ENCODE measurements at places on chromosomes 1 and 21. TPM values are rescaled to one million over a fixed set of nuclear protein-coding genes. Genes with fewer than 3 reads are reported as not detected.

The DMRTA2 gene
- total RNA-seq: not detected

The HAO2 gene
- not detected for total RNA-seq

The FGR gene
- not detected for total RNA-seq

The TIAM1 gene
- 16.7 TPM for total RNA-seq

The USF1 gene
- 51.5 TPM for total RNA-seq

The SLAMF6 gene
- total RNA-seq: not detected

The VWA5B1 gene
- not detected for total RNA-seq

The ERRFI1 gene
- 96.6 TPM for total RNA-seq

The TNFAIP8L2 gene
- total RNA-seq: not detected

The CBS gene
- total RNA-seq: 92.1 TPM

The LMX1A gene
- total RNA-seq: not detected

DNA sequence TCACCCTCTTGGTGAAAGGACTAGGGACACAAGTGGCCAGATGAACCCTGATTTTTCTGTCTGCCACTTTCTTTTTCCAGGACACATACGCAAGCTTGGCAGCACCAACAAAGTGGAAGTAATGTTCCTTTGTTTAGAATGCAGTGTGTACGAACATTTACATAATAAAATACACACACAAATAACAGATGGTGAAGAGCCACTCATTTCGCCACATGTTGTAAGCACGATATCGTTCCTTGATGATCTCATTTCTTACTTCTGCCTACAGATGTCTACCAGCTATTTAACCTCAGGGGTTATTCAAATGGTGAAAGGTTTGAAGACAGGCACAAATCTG, 670.2 kb upstream of the CXADR start:
- DNase-seq: no peak

- DNase-seq: no peak
Measured at GRCh38 chr1:38153778-38154470, 107.3 kb upstream of the POU3F1 start.

- no peak for DNase-seq
Measured at GRCh38 chr1:54407154-54407403, 885 bp upstream of the SSBP3 start.

DNA sequence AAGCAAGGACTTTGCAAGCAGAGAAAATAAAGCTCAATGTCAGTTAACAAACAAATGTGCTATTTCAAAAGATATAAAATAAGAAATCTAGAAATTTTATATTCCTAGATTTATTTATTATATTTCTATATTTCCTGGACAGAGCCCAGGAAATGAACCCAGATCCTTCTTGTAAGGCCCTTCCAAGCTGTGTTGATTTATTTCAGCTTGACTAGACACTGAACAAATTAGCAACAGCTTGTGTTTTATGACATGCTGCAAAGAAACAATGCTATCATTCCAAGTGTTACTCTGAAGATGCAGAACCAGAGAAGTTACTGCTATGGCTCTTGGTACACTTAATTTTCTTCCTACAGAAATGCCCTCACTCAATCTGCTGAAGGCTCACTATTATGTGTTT, 6.2 kb downstream of the TGFBR3 start:
- DNase-seq: no peak

DNA sequence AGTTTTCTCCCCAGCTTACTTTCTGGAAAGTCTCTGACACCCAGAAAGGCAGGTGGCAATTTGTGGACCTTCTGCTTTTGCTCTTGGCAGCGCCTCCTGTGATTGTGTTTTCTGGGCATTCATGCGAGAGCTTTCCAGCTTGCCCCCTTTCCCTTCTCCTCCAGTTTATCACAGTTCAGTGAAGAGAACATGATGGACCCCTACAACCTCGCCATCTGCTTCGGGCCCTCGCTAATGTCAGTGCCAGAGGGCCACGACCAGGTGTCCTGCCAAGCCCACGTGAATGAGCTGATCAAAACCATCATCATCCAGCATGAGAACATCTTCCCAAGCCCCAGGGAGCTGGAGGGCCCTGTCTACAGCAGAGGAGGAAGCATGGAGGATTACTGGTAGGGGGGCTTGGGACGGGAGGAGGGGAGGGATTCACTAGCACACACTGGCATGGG, 24.3 kb upstream of the IKBKE start:
- no peak for DNase-seq

DNA sequence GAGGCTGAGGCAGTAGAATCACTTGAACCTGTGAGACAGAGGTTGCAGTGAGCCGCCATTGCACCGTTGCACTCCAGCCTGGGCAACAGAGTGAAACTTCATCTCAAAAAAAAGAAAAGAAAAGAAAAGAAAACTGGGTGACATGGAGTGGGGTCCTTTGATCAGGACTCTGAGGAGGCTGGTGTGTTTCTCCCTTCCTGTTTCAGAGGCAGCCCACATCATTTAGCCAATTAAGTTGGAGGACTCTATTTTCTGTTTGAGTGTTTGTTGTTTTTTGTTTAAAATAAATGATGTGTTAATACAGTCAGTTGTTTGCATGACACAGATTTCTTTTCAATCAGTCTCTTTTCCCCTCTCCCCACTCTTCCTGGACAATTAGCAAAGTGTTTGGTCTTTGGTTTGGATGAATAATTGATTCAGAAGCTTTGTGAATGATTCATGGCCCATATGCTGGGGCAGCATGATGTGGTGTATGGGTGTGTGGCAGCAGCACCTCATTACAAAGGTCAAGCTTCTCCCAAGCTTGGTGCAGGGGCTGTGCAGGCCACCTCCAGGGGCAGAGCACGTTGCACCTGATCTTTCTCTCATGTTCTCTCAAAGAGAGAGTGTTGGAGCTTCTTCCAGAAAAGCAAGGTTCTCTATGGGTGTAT, 48.8 kb downstream of the CACNA1E start:
- DNase-seq: no peak

DNA sequence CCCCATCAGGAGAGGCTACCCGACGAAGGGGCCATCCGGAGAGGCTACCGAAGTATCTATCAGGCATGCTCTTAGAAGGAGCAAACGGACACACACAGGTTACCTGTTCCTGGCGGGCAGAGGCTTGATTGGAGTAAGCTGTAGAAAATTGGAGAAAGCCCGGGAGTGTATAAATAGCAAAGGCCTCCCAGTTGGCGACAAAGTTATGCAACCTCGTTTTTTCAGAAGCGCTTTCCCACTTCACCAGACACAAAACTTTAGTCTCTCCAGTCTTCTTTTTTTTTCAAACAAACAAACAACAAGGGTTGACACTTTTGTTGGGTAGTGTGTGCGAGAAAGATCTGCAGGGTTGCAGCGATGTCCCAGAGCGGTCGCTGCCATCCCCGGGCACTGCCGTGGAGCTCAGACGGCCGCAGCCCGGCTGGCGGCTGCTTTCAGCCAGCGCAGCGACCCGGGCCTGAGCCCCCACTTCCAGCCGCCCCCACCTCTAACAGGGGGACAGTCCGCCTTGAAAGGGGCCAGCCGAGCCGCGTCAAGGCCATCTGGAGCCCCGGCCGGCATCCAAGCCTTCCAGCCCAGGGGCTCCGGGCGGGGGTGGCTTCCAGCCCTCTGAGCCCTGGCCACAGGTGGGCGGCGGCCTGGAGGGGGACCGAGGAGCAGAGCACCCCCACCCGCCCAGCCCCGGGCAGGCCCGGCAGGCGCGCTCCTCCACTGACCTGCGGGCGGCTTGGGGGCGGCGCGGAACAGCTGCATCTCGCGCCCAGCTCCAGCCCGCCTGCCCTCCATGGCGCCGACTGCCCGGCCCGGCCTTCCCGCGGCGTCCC, 616 bp downstream of the MCOLN3 start:
- DNase-seq: no peak

DNA sequence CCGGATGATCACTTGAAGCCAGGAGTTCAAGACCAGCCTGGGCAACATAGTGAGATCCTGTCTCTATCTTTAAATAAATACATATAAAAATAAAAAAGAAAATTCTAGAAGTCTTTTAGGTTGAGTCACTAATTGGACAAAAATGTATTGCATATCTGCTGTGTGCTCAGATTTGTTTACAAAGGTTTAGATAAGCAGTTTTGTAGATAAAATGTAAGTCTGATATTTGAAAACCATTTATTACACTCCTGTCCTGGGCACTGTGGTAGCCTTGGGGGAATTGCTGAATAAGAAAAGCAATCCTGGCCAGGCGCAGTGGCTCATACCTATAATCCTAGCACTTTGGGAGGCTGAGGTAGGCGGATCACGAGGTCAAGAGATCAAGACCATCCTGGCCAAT, 11.6 kb downstream of the GMEB1 start:
- no peak for DNase-seq

GRCh38 chr1:156103521-156103947, 11.0 kb upstream of the LMNA start:
- DNase-seq: peak; percentile 93

DNA sequence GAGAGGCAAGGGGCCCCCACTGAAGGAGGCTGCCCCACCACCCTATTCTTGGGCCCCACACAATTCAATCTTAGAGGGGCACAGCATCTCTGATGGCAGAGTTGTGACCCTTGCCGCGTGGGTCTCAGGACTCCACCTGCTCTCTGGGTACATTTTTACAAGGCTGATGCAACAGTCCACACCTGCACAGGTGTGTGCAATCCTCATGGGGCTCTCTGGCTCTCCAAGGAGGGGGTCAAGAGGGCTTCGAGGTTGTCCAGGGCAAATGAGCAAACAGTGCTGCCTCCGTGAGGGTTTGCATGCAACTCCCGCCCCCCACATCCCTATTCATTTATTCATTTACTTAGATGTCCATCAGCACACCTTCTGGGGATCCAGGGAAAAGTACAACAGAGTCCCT, 81.6 kb upstream of the IFFO2 start:
- DNase-seq: no peak

- no peak for DNase-seq
Measured at GRCh38 chr1:168485048-168485447, 58.7 kb downstream of the XCL2 start.

DNA sequence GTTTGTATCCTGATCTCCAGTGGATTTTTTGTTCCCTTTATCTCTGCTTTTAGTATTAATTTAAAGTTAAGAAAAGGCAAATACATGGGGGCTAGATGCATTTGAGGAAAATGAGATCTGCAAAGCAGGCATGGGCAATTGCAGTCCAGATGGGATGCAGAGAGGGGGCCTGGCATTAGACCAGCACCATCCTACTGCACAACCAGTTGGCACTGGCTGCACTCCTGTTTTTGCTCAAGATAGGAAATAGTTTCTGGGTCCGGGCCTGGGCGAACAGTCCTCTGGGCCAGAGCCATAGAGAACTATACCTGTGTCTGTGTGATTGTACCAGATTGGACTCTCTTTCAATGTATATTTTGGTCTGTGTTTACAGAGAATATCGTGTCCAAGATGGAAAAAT, 34.0 kb upstream of the LEPR start:
- DNase-seq: no peak

DNA sequence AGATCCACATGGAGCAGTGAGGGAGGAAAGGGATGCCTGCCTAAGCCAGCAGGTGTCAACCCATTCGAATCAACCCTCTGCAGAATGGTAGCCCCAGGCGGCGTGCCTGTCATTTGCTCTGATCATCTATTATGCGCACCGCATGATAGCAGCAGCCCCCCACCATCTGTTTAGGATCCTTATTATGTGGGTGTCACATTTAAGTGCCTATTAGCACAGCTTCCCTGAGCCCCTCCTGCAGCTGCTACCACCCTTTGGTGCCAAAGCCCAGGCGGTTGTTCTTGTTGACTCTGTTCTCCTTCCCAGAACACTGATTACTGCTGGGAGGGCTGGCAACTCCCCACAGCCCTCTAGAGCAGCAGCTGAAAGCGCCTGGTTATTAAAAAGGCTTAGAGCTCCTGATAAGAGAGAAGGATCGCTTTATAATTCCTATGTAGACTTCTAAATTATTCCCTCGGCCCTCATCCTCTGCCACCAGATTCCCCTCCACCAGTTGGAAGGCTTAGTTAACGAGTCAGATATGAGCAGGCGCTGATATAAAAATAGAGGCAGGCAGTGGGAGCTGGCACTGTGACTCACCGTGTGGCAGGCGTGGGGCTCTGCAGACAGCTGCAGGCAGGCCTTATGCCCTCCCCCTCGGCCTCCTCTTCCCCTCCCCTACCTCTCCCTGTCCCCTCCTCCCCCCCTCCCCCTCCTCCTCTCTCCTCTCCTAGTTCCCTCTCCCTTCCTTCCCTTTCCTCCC, 23.0 kb downstream of the ACTA1 start:
- no peak for DNase-seq

- DNase-seq: no peak
Measured at GRCh38 chr1:9165396-9165795, 36.5 kb upstream of the GPR157 start.

DNA sequence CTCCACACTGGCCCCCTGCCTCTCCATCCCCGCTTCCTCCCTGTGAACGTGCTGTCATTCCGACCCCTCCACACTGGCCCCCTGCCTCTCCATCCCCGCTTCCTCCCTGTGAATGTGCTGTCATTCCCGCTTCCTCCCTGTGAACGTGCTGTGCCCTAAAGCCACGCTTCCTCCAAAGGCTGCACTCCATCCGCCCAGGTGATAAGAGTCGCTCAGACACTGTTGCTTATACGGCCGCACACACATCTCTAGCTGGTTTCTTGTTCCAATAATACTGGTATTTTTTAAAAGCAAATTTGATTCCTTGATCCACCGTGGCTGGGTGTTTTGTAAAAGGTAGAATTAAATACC, 39.3 kb upstream of the TSPEAR start:
- no peak for DNase-seq

- no peak for DNase-seq
Measured at GRCh38 chr1:39158327-39159086, 46.0 kb upstream of the MACF1 start.

DNA sequence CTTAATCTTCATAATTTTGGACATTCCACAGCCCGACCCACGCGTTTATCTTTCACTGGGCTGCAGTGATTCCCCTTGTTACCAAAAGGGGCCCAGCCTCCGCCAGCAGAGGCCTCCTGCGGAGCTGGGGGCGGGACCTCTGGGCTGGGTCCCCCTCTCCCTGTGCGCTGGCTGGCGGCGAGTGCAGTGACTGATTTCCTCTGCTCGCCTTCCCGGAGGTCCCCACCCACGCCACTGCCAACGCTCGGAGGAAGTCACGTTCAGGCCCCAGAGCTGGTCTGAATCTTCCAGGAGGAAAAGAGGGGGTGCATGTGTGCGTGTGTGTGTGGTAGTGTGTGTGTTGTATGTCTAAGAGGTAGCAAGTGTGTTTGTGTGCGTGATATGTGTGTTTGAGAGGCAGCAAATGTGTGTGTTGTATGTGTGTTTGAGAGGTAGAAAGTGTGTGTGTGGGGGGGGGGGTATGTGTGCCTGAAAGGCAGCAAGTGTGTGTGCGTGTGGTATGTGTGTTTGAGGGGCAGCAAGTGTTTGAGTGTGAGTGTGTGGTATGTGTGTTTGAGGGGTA, 35.0 kb upstream of the JAK1 start:
- no peak for DNase-seq

GRCh38 chr1:941015-941587, 17.4 kb downstream of the SAMD11 start:
- no peak for DNase-seq

- no peak for DNase-seq
Measured at GRCh38 chr1:245835386-245835785, 671.7 kb downstream of the SMYD3 start.

- DNase-seq: no peak
Measured at GRCh38 chr1:4265836-4266235, 365.8 kb upstream of the C1orf174 start.

- peak; percentile 21 for DNase-seq
Measured at GRCh38 chr1:47611992-47612391, 174.1 kb downstream of the FOXD2 start.

All from osteocyte (in vitro differentiated cells).